ENCODE measurements at places on chromosomes 3 and 15. TPM values are rescaled to one million over a fixed set of nuclear protein-coding genes. Genes with fewer than 3 reads are reported as not detected.
A peak's percentile ranks its signal among the peaks of the same experiment; 100 is the strongest.

MAPK6 gene
- total RNA-seq: 36.3 TPM

KCNMB2 gene
- total RNA-seq: not detected

PIK3CB gene
- total RNA-seq: 45.6 TPM

DNA sequence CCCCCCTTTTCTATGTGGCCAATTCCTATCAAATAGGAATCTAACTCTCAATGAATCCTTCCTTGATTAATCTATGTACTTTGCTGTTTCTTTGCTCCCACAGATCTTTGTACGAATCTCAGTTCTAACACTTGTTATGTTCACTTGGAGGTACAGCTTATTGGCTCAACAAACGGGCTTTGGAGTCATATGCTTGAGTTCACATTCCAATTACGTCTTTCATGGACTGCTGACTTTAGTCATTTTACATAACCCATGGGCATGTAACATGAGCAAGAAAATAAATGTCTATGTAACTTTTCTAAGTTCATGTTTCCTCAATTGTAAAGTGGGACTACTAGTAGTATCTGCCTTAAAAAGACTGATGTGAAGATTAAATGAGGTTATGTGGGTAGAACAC lies 123.2 kb upstream of the TBC1D5 start:
- no peak for DNase-seq

DNA sequence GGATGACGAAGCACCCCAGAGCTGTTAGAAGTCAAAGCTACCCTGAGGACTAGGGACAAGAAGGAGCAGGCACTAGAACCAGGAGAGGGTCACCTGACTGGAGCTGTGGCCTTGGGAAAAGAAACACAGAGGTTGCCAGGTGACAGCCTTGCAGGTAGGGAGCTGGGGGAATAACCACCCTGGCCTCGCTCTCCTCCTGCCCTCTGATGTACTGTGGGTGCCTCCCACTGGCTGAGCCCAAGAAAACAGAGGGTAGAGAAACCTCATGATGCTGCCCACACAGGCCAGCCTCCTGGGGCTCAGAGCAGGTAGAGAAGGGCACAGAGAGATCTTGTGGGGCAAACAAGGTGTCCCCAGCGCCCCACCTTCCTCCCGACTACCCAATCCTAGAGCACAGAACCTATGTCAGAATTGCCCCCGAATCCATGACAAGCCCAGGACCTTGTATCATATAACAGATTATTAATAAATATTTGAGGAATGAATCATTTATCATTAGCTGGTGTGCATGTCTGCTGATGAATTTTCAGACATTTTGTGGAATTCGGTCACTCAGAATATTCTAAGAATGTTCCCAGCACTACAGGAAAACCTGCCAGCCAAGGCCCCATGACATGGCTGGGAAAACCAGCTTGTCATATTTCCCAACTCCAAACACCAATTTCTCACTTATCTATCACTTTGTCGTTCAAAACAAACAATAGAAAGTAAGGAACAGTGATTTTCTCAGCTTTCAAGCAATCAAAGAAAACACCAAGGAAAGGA lies 59.8 kb upstream of the MEX3B start:
- DNase-seq: no peak

ITIH4 gene
- not detected for total RNA-seq

GRCh38 chr3:172627057-172627809 lies 83.6 kb downstream of the NCEH1 start:
- DNase-seq: no peak

RAB5A gene
- total RNA-seq: 22.1 TPM

SSUH2 gene
- total RNA-seq: not detected

DNA sequence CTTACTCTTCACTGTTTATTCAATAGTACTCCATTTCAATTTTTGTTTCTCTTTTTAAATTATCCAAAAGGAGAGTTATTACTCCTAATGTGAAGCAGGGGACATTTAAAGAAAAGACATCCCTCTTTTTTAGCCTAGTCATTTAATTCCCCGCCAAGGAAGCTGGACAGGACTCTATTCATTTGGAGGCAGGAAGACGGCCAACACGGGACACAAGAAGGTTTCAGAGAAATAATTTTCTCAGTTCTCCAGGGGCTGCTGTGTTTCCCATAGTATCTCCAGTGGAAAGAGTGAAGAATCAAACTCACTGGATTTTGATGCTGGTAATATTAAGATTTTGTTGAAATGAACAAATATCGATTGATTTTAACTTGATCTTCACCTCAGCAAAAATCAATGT lies 833.7 kb downstream of the ROBO2 start:
- DNase-seq: no peak

GRCh38 chr3:39053696-39054095 lies 1.9 kb downstream of the WDR48 start:
- no peak for DNase-seq

- DNase-seq: no peak
Measured at GRCh38 chr3:122021811-122022401, at the start of gene ILDR1. TSS of gene ILDR1 (minus strand) at chr3:122022247. CDS start at chr3:122022077, 170 bp downstream.

DNA sequence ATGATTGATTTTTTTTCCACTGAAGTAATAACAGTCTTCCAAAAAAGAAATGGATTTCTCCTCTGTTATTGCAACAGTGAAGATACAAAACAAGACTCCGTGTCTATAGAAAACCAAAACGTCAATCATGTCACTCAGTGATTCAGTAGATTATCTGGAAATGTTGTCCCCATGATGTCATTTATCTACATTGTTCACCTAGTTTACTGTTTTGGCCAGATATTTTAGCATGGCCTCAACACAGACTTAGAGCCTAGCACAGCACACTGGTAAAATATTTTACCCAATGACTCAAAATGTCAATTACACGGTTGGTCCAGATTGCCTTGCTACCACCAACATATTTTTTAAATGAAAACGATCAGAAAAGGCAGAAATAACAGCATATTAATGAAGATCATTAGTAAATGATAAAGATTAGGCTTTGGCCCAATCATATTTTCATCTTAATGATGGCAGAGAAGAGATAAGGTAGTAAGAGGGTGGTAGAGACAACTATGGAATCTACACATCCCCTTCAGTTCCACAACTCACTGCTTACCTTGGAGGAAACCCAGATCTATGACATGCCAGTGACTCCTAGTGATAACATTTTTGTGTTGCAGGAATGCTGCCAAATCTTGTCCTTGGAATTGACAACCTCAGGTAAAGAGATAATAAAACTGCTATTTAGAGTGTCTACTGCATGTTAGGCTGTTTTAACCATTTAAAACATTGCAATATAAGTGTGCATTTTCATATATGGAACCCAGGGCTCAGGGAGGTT lies 347.7 kb upstream of the ARPP21 start:
- DNase-seq: no peak

DNA sequence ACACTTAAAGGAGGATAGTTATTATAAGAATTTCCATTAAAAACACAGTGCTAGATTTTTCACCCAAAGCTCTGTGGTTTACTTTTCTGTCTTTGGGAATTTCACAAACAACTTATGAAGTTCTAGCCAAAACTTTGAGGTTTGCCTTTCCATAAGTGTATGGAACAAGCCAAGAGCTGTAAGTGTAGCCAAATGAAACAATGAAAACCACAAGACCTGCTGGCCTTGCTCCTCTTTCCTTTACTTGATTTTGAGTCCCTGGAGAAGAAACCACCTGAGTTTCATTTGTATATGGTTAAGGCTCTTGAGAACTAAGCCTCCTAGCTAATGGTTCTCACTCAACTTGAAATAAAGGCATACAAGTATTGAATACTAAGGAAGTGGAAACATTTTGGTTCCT lies 365.3 kb upstream of the EPHA3 start:
- no peak for DNase-seq

CYFIP1 gene
- total RNA-seq: 52.7 TPM

- DNase-seq: no peak
Measured at GRCh38 chr3:126003447-126004190, 34.6 kb downstream of the ROPN1B start.

GRCh38 chr3:182364323-182364722 lies 429.0 kb upstream of the ATP11B start:
- DNase-seq: no peak

- peak; percentile 84 for DNase-seq
Measured at GRCh38 chr3:170358042-170359010, 811 bp downstream of the SKIL start.

FMN1 gene
- total RNA-seq: 9.0 TPM

- no peak for DNase-seq
Measured at GRCh38 chr3:13427662-13428603, 7.8 kb upstream of the NUP210 start.

- no peak for DNase-seq
Measured at GRCh38 chr15:79296583-79296982, 14.1 kb downstream of the ANKRD34C start.

DNA sequence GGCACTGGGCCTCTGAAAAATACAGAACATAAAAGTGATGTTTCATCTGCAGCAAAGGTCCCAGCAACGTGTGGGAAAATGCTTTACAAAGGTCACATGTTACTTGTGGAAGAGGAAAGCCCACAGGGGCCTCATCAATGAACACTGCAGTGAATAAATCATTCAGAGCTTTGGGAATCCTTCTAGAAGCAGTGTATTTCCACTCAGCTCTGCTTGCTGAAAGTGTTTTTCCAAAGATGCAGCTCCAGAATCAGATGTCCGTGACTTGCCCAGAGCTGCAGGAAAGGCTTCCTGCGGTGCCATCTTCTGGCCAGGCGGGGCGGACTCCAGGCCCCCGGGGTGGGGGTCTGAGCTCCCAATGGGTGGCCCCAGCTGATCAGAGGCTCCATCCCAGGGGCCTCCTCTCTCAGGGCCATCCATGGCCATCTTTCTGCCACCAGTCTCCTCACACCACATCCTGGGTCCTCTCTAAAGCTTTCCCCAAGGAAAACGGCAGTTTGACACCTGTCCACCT lies 81.5 kb downstream of the C3orf70 start:
- no peak for DNase-seq

DNA sequence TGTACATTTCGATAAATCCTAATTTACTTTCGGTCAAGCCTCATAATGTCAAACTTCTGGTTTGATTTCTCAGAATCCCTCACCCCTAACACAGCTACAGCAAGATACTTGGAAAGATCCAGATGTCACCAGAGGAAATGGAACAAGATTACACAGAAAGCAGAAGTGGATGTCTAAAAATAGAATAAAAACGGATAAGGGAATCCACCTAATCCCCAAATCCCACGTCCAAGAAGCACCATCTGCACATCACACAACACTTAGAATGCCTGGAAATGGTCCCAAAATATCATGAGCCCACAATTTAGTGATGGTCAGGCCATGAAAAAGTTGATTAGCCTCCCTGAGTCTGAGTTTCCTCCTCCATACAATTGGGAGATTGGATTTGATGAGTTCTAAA lies 61.7 kb downstream of the AGTR1 start:
- DNase-seq: no peak

DNA sequence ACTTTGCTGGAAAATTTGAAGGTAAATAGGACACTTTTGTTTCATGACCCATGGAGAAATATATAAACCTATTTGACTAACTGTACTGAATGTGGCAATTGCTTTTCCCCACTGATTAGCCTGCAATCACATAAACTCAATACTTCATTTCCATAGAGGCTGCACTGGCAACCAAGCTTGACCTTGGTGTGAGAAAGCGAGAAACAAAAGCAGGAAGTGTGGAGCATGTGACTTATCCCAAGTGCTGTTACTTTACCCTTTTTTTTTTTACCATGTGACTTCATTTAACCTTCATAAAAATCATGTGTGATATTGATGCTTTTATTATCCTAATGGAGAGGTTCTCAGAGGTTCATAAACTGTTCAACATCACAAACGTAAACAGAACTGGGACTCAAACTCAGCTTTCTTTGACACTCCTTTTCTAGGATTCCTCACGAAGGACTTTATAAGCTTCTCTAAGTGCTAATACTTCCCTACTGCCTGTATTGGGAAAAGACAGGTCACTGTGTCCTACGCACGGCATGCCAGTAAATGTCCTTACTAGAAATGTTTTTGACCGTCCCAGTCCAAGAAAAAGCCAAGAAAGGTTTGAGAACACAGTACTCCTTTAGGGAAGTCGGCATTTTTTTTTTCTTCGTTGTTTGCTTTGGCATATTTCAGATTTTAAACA lies 34.9 kb upstream of the ZNF385D start:
- no peak for DNase-seq

CA12 gene
- 4.8 TPM for total RNA-seq

GRCh38 chr3:4416427-4416945 lies 50.6 kb downstream of the SUMF1 start:
- DNase-seq: peak; percentile 16

DNA sequence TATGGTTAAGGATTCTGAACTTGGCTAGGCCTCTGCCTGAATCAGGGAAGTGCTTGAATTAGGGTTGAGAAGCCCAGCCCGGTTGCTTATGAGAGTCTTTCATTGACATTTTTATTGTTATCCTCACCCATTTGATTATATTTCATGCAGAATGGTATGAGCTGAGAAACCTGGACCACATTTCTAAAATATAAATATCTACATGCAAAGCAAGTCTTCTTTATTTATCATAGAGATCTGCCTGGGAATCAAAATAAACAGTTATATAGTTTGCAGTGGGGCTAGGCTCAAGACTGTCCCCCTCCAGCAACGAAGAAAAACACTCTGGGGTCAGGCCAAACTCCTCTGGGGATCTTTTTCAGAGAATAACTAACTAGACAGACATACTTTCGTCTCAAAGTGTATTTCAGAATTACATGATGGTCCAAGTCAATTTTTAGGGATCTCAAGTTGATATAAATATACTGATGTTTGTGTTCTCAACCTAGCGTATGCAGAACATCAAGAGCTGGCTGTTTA lies 675.4 kb upstream of the NR2F2 start:
- no peak for DNase-seq

GNAT1 gene
- not detected for total RNA-seq

- DNase-seq: no peak
Measured at GRCh38 chr3:19347671-19348070, 199.4 kb downstream of the KCNH8 start.

- no peak for DNase-seq
Measured at GRCh38 chr3:31291818-31292217, 240.9 kb upstream of the STT3B start.

DTX3L gene
- 39.3 TPM for total RNA-seq

DNA sequence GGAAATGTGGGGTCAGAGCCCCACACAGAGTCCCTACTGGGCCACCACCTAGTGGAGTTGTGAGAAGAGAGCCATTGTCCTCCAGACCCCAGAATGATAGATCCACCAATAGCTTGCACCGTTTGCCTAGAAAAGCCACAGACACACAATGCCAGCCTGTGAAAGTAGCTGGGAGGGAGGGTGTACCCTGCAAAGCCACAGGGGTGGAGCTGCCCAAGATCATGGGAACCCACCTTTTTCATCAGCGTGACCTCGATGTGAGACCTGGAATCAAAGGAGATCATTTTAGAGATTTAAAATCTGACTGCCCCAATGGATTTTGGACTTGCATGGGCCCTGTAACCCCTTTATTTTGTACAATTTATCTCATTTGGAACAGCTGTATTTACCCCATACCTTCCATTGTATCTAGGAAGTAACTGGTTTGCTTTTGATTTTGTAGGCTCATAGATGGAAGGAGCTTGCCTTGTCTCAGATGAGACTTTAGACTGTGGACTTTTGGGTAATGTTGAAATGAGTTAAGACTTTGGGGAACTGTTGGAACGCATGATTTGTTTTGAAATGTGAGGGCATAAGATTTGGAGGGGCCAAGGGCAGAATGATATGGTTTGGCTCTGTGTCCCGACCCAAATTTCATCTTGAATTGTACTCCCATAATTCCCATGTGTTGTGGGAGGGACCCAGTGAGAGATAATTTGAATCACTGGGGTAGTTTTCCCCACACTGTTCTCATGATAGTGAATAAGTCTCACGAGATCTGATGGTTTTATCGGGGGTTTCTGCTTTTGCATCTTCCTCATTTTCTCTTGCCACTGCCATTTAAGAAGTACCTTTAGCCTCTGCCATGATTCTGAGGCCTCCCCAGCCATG lies 49.0 kb downstream of the CD200 start:
- DNase-seq: no peak
